ENCODE measurements at places on chromosomes 7 and 10.

DNA sequence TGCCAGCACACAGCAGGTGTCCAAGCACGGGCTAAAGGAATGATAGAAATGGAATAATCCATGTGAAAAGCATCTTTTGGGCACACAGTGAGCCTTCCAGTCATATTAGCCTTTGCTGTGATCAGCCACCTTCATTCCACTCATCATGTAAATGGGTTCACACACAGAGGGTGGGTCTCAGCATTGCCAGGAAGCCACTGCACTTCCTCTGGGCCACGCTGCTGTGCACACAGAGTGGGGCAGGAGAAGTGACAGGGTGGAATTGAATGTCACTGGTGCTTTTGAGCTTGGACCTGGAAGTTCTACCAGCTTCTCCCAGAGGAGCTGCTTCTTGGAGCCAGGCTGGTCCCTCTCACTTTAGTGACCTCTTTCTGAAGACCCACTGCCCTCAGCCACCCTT, 203.5 kb downstream of the USP6NL start:
- DNase-seq = no peak

DNA sequence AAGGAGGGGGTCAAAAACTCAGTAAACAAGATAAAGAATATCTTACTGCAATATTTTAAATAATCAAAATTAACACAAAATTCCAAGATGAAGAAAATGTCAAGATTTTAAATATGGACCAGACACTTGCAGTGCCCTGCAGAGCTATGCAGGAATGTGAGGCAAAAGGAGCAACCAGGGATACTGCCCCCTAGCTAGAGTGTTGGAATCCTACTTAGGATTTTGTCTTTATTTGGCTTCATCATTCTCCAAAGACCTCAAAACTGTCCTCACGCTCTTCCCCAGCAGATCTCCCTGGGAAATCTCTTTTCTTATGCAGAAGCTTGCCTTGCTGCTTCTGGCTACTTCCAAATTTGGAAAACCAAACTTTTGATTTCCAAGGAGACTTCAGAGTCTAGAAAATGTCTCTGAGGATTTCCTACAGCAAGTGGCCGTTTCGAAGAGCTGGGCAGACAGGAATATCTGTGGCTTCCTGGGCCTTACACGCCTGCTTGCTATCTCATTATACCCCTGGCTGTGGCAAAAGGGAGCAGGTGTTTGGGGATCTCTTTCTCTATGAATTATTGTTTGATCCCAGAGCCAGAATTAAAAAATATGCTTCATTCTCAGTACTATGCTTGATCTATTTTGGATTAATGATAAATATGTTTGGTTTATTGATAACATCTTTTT, 232.2 kb upstream of the BMPER start:
- no peak for DNase-seq

DNA sequence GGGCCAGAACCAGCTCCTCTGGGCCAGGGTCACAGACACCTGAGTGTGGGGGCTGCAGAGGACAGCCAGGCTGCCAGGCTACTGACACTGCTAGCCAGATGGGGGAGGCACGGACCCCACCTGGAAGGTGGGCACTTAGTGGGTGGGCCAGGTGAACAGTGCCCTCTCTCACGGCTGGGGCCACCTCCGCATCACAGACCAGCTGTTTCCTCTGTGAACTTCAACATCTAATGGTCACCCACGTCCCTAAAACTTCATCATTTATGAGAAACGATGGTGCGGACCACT, 80.4 kb downstream of the MKI67 start:
- no peak for DNase-seq

DNA sequence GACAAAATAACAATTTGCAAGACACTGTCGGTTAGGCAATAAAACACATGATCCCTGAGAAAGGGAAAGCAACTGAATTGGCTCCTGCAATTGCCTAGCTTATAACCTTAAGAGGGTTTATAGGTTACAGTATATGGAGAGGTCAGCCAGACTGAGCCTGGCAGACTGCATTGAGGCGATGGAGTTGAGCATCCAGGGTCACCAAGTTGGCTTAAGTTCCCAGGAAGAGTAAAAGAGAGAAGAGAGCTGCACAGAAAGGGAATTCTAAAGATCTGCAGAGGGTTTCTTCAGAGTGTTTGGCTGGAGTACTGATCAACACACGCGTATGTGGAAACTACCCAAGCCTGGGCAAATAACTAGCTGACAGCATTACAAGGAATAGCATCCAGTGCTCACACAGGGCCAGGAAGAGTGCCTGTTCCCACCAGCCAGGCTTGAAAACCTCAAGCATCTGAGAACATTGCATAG, 11.2 kb downstream of the ANKMY2 start:
- DNase-seq = no peak

DNA sequence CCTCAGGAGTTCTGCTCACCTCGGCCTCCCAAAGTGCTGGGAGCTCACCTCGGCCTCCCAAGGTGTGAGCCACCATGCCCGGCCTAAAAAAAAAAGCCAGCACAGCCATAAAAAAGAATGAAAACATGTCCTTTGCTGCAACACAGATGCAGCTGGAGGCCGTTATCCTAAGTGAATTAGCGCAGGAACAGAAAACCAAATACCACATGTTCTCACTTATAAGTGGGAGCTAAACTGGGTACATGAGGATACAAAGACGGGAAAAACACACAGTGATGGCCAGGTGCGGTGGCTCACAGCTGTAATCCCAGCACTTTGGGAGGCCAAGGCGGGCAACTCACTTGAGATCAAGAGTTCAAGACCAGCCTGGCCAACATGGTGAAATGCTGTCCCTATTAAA, 20.9 kb downstream of the PSPH start:
- no peak for DNase-seq

- no peak for DNase-seq
Observed at GRCh38 chr7:107783648-107784047, 19.4 kb downstream of the SLC26A3 start.

DNA sequence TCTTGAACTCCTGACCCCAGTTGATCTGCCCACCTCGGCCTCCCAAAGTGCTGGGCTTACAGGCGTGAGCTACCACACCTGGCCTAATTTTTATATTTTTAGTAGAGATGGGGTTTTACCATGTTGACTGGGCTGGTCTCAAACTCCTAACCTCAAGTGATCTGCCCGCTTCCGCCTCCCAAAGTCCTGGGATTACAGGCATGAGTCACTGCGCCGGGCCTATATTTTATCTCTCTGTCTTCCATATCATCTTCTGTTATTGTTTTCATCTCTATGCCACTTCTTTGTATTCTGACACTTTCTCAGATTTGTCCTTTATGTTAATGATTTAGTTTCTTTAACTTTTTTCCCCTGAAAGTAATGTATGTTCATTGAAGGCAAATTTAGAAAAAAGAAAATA, 55.0 kb upstream of the FMC1 start:
- no peak for DNase-seq

GRCh38 chr10:99945263-99945662, 64.5 kb downstream of the DNMBP start:
- no peak for DNase-seq

DNA sequence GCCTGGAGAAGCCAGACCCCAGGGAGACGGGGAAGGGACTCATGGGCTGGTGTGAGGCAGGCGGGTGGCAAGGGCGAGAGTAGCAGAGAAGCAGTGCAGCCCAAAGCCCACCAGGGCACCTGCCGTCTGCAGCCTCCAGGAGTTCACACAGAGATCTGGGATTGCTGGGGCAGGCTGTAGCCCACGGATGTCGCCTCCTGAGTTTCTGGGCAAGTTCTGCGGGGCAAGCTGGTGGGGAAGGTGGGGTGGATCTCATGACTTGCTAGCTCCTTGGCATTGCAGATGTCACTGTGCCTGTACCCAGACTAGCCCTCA, 6.0 kb downstream of the ADCK2 start:
- no peak for DNase-seq

DNA sequence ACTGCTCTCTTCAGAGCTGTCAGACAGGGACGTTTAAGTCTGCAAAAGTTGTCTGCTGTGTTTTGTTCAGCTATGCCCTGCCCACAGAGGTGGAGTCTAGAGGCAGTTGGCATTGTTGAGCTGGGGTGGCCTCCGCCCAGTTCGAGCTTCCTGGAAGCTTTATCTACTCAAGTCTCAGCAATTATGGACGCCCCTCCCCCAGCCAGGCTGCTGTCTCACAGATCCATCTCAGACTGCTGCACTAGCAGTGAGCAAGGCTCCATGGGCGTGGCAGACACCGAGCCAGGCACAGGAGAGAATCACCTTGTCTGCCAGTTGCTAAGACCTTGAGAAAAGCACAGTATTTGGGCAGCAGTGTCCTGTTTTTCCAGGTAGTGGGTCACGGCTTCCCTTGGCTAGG, 98.1 kb downstream of the SDHAF3 start:
- DNase-seq = no peak

GRCh38 chr10:103284170-103284569, 7.2 kb downstream of the INA start:
- DNase-seq = no peak

- no peak for DNase-seq
Observed at GRCh38 chr7:21544303-21544656, 1.4 kb downstream of the DNAH11 start.

DNA sequence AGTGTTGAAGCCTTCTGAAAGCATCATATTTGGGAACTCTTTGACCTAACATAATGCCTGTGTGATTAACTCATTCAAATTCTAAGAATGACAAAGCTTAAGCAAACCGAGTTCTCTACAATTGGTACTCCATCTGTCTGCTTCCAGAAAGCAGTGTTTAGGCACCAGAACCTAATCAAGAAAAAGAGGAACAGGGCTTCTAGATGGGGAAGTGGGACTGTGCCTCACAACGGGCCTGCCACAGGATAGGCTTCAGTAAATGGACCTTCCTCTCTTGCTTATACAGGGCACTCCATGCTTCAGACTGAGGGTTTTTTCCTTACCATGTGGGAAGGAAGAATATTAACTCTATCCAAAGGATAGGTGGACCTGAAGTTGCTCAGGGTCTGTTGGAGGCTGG, 808.1 kb downstream of the XPNPEP1 start:
- DNase-seq = no peak

GRCh38 chr7:134182078-134182477, 54.9 kb downstream of the LRGUK start:
- no peak for DNase-seq

- DNase-seq = no peak
Observed at GRCh38 chr10:2682491-2682890, 384.9 kb upstream of the PFKP start.

GRCh38 chr10:62095181-62096122, 173.2 kb downstream of the RTKN2 start:
- no peak for DNase-seq

- no peak for DNase-seq
Observed at GRCh38 chr10:72011468-72011867, 47.3 kb downstream of the CHST3 start.

DNA sequence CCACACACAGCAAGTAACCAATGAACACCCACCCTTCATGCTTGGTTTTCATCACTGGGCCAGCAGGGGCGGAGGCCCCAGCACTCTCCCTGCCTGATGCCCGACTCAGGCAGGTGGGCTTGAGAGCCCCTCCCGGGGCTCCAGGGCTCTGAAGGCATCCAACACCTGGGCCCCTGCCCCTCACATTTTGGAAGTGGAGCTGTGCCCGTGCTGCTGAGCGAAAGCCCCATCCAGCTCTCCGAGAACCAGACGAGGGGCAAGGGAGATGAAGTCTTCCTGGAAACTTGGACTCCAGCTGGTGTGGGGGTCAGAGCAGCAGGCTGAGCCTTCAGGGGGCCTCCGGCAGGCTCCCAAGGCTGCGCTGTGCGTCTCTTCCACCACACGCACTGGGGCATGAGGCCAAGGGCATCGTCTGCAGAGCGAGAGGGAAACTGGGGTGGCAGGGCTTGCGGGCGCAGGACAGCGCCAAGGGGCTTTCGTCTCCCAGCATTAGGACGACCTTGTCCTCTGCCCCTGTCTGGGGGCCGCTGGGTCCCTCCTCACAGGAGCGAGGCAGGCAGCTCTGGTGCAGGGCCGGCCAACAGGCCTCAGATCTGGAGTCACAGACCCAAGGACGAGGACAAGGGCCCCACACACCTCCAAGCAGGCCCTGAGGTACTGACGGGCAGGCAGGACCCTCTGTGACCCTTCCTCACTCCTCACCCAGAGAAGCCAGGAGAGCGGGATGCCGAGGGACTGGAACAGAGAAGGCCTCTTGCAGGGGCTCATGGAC, 108.3 kb upstream of the FAM20C start:
- no peak for DNase-seq

GRCh38 chr10:129893104-129894089, 70.7 kb downstream of the EBF3 start:
- DNase-seq = no peak

- DNase-seq = no peak
Observed at GRCh38 chr7:107957436-107957835, 45.5 kb downstream of the LAMB1 start.

- DNase-seq = no peak
Observed at GRCh38 chr7:2520131-2520760, 672 bp downstream of the LFNG start.

DNA sequence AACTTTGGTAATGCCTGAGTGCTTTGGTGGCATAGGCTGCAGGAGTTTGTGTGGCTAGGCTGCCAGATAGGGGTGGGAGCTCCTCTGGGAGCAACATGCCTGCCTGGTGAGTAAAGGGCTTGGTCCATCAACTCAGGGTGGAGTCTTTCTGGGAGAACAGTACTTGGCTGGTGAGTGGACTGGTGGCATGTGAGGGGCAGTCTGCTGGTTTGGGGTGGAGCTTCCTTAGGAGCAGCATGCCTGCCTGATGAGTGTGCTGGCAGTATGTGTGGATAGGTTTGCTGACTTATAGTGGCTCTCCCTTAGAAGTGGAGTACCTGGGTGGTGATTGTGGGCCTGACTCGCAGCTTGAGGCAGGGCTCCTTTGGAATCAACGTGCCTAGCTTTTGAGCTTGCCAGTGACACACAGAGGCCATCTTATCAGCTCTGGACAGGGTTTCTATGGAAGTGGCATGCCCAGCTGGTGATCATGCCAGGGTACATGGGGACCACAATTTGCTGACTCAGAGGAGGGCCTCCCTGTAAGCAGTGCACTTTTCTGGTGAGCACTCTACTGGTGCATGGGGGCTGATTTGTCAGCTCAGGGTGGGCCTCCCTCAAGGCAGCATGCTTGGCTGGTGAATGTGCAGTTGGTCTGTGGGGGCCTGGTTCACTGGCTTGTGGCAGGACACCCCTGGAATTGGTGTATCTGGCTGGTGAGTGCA, 35.0 kb upstream of the SRI start:
- no peak for DNase-seq

DNA sequence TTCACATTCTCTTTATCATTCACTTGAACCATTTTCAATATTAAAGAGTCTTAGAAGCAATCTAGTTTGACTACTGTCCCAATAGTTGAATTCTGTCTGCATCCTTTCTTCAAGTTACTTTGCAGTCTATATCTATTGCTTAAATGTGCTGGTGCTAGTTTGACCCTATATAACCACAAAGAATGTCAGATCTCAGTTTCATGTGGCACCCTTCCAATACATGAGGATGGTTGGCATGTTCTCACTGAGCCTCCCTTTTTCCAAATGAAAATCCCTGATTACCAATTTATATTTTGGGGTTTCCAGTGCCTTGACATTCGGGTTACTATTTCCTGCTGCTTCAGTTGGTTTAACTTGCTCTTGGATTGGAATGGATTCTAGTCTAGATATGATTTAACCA, 292.7 kb downstream of the EXOC4 start:
- no peak for DNase-seq

GRCh38 chr10:77925795-77926565, 575 bp downstream of the DLG5 start:
- DNase-seq = no peak

Data from cortex of kidney (tissue), 1 donor.